ENCODE measurements at places on chromosomes 5 and 9. TPM values are rescaled to one million over a fixed set of nuclear protein-coding genes. Genes with fewer than 3 reads are reported as not detected.

DNA sequence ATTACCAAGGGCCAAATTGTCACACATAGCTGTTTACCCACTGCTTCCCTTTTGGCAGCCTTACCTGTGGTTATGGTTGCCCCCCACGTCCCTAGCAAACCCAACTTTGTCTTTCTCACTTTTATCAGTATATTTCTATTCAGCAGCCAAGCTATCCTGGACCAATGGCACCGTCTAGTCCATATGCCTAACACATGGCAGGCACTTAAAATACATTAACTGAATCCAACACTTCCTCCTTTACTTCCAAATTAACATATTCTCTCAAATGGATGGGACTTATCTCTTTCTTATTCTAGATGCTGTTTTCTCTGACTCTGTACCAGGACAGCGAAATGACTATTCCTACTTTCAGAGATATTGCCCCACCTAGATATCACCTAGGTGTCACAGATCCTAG, 50.9 kb upstream of the SLC44A1 start:
- no peaks in the 10 kb centered on the region for H3K36me3 ChIP-seq
- peaks cover 1% of the 10 kb centered on the region for H3K27me3 ChIP-seq
- no peak overlapping the region for H3K27ac ChIP-seq

GRCh38 chr5:155069961-155070360, 56.4 kb downstream of the KIF4B start:
- DNase-seq: no peak
- H3K27me3 ChIP-seq: peaks cover 3% of the 10 kb centered on the region
- no peaks in the 10 kb centered on the region for H3K36me3 ChIP-seq
- H3K4me1 ChIP-seq: no peaks in the 10 kb centered on the region
- no peak overlapping the region for H3K27ac ChIP-seq

GRCh38 chr5:6656680-6657079, 23.4 kb downstream of the SRD5A1 start:
- H3K27ac ChIP-seq: no peak overlapping the region
- no peaks in the 10 kb centered on the region for H3K27me3 ChIP-seq
- H3K4me1 ChIP-seq: peaks cover 9% of the 10 kb centered on the region

DNA sequence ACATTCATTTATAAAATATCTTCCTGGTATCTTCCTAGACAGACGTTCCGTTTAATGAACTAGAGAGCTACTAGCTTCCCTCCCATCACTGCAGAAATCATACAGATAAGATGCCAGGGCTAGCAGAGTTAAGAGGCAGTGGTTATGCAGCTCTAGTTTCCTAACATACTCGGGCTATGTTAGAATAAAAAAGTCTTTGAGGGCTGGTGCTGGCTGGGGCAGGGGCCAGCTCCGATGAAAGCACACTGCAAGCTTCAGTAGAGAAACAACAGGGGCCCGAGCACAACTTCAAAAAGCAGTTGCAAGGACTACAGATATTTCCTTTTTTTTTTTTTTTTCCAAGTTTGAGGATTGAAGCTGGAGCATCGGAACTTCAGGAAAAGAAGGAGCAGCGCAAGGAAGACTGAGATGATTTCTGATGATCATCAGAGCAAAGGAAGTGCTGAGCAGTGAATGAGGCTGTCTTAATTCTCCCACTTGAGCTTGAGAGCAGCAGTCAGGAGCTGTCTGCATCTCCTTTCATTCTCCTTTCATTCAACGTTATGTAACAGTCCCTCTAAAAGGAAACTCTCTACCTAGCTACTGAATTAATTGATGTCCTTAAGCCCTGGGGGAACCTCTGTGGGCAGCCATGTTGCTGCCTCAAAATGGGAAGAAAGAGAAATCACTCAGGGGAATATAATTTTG, 47.6 kb upstream of the ADCY2 start:
- DNase-seq: no peak
- no peaks in the 10 kb centered on the region for H3K36me3 ChIP-seq
- no peak overlapping the region for H3K4me3 ChIP-seq
- no peaks in the 10 kb centered on the region for H3K27me3 ChIP-seq

DNA sequence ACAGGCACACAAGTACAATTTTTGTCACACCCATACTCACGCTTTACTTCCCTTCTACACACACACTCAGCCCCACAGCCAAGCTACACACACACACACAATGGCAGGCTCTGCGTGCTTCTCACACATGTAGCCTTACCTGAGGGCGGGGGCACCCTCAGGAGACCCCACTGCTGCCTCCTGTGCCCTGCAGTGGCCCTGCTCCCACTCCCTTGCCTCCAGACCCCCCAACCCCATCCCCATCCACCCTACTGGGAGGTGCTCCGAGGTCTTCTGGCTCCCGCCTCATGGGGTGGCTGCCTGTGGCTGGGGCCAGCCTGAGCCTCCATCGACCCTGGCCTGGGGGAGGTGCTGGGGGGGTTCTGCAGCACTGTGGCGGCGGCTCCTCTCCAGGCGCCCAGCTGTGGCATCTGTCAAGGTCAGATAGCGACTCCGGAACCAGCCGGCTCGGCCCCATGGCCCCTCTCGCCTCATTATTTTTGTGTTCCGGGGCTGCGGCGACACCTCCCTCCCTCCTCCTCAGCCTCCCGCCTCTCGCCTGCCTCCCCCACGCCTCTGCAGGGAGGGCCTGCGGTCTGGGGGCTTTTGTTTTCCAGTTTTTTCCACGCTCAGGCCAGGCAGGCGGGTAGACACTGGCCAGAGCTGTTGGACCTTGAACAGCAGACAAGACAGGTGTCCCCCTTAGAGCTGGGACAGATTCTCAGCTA, 21.7 kb downstream of the CXXC5 start:
- H3K27me3 ChIP-seq: no peaks in the 10 kb centered on the region
- peaks cover 36% of the 10 kb centered on the region for H3K4me1 ChIP-seq
- peak overlapping the region; percentile 20 for H3K27ac ChIP-seq
- no peaks in the 10 kb centered on the region for H3K36me3 ChIP-seq
- no peak overlapping the region for H3K4me3 ChIP-seq

- DNase-seq: no peak
- H3K27me3 ChIP-seq: no peaks in the 10 kb centered on the region
- no peaks in the 10 kb centered on the region for H3K36me3 ChIP-seq
- no peak overlapping the region for H3K27ac ChIP-seq
- no peaks in the 10 kb centered on the region for H3K4me1 ChIP-seq
- H3K4me3 ChIP-seq: no peak overlapping the region
These were observed 7.4 kb downstream of the C5orf46 start for GRCh38 chr5:147898875-147899401.

DNA sequence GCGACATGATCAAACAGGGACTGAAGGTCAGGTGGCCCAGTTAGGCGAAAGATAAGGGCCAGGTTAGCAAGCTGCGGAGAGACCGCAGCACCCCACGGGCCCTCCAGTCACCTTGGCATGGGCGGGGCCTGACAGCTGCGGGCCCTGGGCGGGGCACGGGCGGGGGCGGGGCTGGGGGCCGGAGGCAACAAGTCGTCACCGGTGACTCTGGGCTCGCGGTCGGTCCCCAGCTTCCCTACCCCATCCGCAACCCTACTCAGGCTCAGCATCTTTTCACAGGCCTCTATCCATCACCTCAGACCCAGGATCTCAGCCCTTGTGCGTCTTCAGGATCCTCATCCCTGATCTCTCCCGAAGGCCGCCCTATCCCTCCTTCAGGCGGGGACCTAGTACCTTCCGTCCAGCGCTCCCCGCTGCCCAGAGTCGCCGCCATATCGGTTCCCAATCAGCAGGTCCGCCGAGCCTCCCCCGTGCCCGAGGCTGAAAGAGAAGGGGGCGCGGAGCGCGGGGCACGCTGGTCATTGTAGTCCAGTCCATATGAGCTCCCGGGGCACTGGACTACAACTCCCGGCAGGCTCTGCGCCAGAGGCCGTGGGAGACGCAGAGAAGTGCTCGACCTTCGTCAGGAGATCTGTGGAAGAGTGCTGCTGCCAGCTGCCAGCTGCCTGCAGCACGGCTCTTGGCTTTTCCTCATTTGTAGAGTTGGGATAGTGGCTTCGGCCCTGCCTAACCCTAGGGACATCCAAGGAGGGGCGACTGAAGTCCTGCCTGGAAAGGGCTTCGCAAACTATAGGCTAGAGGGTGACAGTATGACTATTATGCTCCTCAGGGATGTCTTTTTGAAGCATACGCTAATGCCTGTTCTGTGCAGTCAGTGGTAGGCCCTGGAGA, at the start of gene DNAJC18:
Gene DNAJC18, minus strand, starts transcription at position 513 of the 891 bp plus-strand sequence. Its CDS starts 80 bp downstream, at position 433.
- peak; percentile 93 for DNase-seq
- H3K4me3 ChIP-seq: peak within 1 kb of the TSS; percentile 94
- H3K36me3 ChIP-seq: peaks cover 6% of the 10 kb centered on the region
- no peaks in the 10 kb centered on the region for H3K27me3 ChIP-seq
- peaks cover 59% of the 10 kb centered on the region for H3K4me1 ChIP-seq
- peak within 1 kb of the TSS; percentile 99 for H3K27ac ChIP-seq

GRCh38 chr9:134366223-134367031, 40.2 kb downstream of the RXRA start:
- H3K27me3 ChIP-seq: no peaks in the 10 kb centered on the region
- no peak overlapping the region for H3K4me3 ChIP-seq
- no peaks in the 10 kb centered on the region for H3K4me1 ChIP-seq
- no peaks in the 10 kb centered on the region for H3K36me3 ChIP-seq
- no peak overlapping the region for H3K27ac ChIP-seq

DNA sequence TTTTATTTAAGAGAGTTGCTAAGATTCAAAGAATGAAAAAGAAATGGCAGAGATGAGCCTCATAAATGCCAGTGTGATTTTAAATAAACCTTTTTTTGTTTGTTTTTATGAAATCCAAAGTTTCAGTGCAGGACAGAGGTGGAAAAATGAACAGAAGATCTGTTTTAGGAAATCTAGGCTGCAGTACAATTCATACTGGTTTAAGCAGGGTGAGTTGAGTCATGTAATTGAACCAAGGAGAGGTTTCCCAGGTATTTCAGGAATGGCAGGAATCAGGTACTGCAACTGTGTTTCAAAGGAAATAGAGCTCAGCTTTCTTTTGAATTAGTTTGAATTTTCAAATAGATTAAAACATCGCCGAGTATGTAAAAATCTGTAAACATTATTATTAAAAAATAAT, 3.0 kb upstream of the ANKRD31 start:
- H3K4me3 ChIP-seq: no peak overlapping the region
- H3K27ac ChIP-seq: no peak overlapping the region
- H3K4me1 ChIP-seq: peaks cover 18% of the 10 kb centered on the region
- no peaks in the 10 kb centered on the region for H3K36me3 ChIP-seq
- DNase-seq: no peak

DNA sequence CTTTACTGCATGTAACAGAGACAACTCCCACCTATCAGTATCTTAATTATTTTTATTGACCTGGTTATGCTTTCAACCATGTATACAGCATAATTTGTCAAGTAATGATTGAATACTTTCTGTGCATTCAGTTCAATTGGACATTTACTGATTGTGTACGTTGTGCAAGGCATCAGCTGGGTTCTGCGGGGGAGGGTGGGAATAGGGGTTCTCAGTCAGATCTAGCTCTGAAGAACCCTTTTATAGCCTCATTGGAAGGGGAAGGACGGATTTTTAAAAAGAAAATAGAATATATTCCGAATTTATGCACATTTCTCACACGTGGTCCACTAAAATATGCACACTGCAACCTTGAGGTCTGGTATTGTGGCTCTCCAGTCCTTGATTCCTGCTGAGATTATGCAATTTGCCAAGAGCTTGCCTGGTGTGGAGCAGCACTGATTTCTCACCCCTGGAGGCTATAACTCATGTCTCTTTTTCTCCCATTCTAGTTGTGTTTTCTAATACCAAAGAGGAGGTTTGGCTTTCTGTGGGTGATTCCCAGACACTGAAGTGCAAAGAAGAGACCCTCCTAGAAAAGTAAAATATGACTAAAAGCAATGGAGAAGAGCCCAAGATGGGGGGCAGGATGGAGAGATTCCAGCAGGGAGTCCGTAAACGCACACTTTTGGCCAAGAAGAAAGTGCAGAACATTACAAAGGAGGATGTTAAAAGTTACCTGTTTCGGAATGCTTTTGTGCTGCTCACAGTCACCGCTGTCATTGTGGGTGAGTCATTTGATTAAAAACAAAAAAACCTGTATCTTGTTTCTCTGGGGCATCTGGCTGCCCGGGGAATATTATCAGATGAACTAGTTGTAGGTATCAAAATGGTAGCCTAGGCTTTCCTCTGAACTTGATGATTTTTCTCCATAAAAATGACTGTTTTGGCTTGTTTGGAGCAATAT, 1.7 kb downstream of the SLC1A3 start:
- no peak overlapping the region for H3K4me3 ChIP-seq
- H3K36me3 ChIP-seq: no peaks in the 10 kb centered on the region
- H3K27ac ChIP-seq: no peak overlapping the region
- H3K27me3 ChIP-seq: peaks cover 60% of the 10 kb centered on the region
- peaks cover 19% of the 10 kb centered on the region for H3K4me1 ChIP-seq

DNA sequence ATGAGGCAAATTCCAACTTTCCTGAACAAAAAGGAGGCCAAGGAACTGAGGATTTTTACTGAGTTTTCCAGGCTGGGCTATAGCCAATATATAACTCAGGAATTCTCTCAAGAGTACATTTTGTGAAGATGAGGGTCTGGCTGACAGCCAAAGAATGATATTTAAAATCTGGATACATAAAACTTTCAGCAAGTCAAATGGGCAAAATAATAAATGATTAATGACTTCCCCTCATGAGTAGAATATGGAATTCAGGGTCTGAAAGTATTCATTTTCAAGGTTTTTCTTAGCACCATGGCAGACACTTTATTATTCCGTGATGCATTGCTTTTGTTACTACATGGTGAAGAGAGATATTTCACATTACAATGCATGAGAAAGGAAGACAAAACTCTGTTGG, 7.8 kb downstream of the FAM81B start:
- H3K4me3 ChIP-seq: no peak overlapping the region
- H3K4me1 ChIP-seq: no peaks in the 10 kb centered on the region
- no peak overlapping the region for H3K27ac ChIP-seq
- H3K36me3 ChIP-seq: no peaks in the 10 kb centered on the region
- H3K27me3 ChIP-seq: peaks cover 14% of the 10 kb centered on the region

DNA sequence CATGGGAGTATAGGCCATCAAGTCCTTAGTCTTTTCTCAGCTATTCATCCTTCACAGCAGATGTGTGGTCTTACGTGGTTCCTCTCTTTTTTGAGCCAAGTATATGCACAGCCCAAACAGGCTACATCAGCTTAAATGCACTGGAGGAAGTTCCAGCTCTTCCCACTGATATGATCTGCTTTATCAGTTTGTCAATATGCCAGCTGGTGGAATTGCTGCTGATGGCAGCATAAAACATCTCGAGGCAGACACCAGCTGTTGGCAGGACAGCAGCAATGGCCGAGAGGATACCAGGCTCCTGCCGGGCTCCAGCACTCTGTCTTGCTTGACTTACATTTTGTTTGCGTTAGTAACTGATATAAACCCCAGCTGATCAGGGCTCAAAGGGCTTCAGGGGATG, 143.4 kb downstream of the TENT4A start:
- no peak for DNase-seq
- no peaks in the 10 kb centered on the region for H3K4me1 ChIP-seq
- H3K36me3 ChIP-seq: no peaks in the 10 kb centered on the region
- no peak overlapping the region for H3K4me3 ChIP-seq

KIF27 gene
- 3.8 TPM for total RNA-seq

TLR4 gene
- 0.06 TPM for total RNA-seq

GGTA1 gene
- not detected for total RNA-seq

TERT gene
- 5.6 TPM for total RNA-seq

Data from activated CD4-positive, alpha-beta T cell treated with anti-CD3 and anti-CD28 coated beads, Interleukin-2, amount 10 ng/mL, durations not matched to agents 7 days and 5 days (primary cell).